ENCODE measurements at places on chromosomes 1 and 21.

DNA sequence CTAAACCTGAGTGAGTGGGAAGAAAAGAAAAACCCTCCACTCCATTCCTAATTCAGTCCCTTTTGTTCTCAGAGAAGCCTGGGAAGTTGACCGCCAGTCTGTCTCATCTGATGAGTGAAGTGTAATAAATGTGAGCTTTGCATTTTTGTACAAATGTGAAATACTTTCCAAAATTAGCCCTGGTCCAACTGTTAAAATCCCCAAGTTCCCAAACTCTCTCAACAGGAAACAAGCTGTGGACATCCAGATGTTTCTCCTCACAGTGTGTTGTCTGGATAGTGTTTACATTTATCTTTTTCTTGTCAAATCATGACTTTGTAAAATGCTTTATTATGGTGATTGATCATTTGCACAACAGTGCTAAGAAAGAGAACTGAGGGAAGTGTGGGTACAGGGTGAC is 145.1 kb downstream of the TM2D1 start:
- no peak for DNase-seq

- DNase-seq = no peak
Measured at GRCh38 chr1:155964193-155964592, 14.2 kb downstream of the ARHGEF2 start.

DNA sequence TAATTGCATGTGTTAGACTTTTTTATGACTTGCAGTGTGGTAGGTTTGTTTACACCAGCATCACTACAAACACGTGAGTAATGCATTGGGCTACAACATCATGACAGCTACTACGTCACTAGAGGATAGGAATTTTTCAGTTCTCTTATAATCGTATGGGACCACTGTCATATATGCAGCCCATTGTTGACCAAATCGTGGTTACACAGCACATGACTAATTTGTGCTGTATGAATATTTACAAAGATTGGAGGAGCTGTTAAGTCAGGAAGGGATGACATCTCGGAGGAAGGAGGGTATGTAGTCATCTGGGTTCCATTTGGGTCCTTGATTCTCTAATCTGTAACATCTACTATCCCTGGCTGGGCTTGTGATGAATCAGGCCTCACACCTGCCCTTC is 270.9 kb downstream of the TNR start:
- DNase-seq = no peak

- DNase-seq = no peak
Measured at GRCh38 chr1:46044116-46044515, 88.3 kb downstream of the PIK3R3 start.

- DNase-seq = no peak
Measured at GRCh38 chr1:172351754-172352161, 68.7 kb upstream of the C1orf105 start.

- DNase-seq = no peak
Measured at GRCh38 chr1:235902677-235903542, 36.2 kb upstream of the LYST start.

DNA sequence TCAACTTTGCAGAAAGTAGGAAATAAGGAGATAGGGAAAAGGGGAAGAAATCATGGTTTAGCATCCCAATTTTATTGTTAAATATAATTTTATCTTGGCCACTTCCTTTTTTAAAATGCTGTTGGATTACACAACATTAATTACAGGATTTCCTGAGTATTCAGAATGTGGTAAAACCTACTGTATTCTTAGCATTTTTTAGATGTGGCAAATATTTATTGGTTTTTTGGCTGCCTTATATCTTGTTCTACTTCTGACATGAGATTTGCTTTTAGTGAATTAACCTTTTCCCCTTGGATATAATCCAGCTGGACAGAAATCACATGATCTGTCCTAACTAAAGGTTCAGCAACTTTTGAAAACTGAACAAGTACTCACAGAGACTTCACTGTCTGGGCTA is 104.9 kb downstream of the PTGS2 start:
- DNase-seq = no peak

DNA sequence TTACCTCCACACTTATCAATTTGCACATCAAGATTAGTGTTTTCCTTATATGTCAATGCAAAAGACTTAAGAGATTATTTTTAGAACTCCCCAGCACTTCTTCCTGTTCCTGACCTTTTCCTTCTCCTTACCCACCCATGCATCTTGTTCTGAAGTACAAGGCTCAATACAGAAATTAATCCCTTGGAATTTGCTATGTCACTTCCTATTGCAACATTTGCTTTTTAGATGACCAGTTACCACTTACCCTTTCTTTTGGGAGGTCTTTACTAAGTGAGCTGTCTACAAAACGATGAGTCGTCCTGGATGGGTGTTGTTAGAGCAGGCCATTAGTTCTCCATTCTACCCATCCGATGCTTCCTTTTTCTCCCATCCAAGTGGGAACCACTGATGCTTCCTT is 221.2 kb downstream of the FMN2 start:
- no peak for DNase-seq

GRCh38 chr1:23196627-23197328 is 20.5 kb downstream of the HTR1D start:
- no peak for DNase-seq

- DNase-seq = no peak
Measured at GRCh38 chr1:14215151-14215550, 383.3 kb upstream of the KAZN start.

DNA sequence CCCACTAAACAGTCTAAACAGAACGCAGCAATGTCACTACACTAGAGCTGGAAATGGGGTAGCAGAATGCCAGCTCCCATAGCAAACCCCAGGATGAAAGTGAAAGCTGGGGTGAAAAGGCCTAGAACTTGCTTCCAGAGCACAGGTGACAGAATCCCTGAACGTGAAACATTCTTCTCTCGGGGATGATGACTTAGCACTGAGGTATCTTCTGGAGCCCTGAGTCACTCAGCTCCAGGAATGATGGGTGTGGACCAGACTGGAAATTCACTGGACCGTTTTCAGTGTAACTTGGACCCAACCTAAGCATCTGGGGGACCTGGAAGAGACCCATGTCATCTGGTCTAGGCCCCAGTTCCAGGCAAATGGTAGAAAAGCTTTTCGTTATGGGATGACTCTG is 108.9 kb downstream of the CDC7 start:
- no peak for DNase-seq

- no peak for DNase-seq
Measured at GRCh38 chr1:218156595-218156994, 128.5 kb upstream of the RRP15 start.

DNA sequence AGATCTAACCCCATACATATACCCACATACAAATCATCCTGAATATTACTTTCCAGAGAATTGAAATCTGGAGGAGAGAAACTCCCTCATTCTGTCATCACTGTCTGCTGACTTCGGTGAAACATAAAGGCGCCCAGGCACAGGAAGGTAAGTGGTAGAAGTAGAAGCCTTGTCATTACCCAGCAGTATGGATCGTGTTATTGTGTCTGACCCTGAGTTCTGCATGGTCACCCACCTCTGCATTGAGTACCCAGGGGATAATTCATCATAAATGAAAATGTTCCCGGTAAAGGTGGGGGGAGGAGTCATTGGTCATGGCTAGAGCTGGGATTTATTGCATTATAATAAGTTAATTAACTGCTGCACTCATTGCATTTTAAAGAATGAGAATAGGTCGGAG is 342.6 kb upstream of the PKN2 start:
- DNase-seq = no peak

GRCh38 chr1:151612501-151613281 is 841 bp downstream of the SNX27 start:
- DNase-seq = no peak

DNA sequence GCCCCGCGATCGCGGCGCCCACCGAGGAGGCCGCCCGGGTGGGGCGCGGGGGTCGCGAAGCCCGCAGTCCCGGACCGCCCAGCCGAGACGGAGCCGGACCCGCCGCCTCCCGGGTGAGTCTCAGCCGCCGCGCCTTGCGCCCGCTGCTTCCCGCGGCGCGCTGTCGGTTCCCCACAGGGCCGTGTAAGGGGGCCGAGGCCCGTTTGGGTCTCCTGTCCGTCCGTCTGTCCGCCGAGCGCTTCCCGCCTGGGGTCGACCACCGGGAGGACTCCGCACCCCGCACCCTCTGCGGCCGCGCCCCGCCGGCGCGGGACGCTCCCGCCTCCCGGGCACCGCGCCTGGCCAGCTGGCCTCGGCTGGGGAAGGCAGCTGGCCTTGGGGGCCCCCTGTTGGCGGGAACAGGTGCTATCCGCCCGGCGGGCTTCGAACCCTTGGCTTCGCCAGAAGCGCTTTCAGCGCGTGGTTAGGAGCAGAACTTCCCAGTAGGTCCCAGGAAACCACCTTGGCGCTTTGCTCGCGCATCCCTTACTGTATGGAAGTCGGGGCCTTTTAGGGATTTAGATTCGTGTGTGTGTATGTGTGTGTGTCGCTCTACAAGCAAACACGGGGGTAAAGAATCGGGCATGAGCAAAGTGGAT is 414 bp downstream of the TMEM51 start:
- no peak for DNase-seq

GRCh38 chr1:236516929-236517704 is 6.7 kb upstream of the LGALS8 start:
- no peak for DNase-seq

DNA sequence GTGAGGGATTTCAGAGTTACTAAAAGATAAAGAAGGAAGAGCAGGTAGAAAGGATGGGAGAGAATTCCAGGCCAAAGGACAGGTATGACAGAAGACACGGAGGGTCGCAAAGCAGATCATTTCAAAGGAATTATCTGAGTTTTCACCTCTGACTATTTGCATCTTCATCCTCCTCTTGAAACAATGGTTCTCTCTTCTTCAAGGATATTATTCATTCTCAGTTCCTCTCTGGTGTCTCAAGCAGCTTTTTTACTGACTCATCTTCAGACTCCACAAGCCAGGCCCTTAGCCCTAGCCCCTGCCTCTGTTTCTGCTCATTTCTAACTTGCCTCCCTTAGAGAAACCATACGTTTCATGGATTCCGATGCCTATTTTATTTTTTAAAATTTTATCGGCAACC is 15.0 kb downstream of the DDX59 start:
- DNase-seq = no peak

DNA sequence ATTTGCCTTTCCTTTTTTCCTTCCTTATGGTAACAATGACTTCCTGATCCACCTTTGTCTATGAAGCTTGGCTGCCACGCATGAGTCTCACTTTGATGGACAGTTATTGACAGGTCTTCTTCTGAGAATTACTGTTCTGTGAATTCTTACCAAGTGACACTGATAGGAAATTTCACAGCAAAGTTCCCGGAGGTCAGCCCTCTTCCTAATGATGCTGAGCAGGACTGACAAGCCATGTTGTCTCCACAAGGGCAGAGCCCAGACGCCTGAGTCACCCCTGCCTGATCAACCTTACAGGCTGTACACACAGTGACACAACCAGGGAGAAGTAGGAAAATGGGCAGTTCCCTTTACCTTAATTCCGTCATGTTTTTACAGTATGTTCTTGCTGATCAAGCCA is 44.2 kb downstream of the ZC3H11B start:
- DNase-seq = no peak

- DNase-seq = no peak
Measured at GRCh38 chr21:45976701-45977311, 4.8 kb upstream of the COL6A1 start.

GRCh38 chr1:39082010-39082799 is 56.1 kb downstream of the NDUFS5 start:
- no peak for DNase-seq

DNA sequence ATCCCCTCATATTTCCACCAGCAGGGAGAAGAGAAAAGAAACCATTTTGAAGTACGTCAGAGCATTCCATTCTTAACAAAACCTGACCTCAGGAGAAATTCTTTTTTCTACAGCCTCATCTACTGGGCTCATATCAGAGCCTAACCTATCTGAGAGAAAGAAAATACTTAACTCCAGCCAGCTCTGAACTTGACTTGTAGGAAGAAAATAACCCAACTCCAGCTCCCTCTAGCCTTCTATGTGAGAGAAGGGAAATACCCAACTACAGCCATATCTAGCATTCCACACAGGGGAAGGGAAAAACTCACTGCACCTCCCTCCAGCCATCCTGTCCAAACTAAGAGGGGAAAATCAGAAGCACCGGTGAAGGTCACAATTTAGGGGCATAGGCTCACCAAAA is 57.7 kb downstream of the SPATA6 start:
- DNase-seq = no peak

DNA sequence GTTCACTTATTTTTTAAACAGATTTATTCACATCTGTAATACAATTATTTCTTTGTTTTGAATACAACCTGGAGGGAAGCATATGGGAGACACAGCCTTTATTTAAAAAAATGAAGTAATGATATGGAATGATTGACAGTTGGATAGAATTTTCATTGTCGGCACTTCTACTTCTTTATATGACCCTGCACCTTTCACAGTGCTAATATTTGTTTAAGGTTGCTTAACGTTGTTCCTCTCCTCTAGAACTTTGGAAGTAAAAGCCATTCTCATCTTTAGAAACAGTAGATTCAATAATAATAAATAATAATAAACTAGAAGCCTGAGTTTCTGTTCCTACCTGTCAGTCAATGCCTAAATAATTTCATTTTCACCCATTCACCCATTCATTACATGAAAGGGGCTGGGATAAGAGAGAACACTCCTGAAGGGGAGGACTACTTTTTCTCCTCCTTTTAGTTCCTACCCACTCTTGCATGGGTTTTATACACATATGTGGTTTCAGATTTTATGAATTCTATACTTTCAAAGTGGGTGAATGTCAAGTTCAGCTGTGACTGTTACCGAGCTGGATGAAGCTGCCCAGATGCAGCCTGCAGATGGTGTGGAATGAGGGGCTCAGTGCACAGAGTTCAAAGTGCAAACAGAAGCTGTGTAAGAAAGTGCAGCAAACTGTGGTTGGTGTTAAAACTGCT is 9.4 kb downstream of the RUNX1 start:
- no peak for DNase-seq

DNA sequence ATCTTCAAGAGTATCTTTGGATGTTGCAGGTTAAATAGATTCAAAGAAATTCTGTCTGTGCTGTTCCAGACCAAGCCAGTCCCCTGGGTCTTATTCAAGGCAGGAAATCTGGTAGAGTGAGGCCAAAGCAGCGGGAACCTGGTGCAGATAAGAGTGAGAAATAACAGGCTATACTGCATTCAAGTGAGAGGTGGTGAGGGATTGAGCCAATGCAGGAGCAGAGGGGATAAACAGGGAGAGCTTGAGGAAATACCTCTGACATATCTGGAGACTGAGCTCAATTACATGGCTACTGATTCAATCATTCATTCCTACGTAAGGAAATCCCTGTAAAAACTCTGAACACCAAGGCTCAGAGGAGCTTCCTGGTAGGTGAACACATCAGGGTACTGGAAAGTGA is 17.2 kb upstream of the PSMA5 start:
- no peak for DNase-seq

- DNase-seq = no peak
Measured at GRCh38 chr21:35265170-35265877, 216.2 kb upstream of the RUNX1 start.
